ENCODE measurements at places on chromosomes 6 and 20.

GRCh38 chr6:154849475-154849874, 116.3 kb downstream of the SCAF8 start:
- no peak for DNase-seq

DNA sequence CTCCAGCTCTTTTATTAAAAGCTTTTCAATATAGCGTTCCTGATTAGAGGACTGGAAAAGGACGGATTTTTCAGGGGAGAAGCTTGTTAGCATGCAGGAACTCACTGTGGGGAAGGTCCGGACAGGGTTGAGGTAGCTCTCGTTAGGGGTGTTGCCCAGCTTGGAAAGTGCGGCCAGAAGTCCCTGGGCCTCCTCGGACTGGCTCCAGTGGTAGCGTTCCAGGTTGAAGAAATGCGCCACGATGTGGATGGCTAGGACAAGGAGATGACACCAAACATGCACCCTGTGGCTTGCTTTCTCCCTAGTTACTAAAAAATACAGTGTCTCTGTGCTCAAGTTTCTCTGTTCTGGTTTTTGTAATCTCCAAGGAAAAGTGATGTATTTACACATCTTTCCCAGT, 12.5 kb downstream of the NOX3 start:
- DNase-seq: no peak

GRCh38 chr6:153575528-153575927, 444.4 kb upstream of the RGS17 start:
- no peak for DNase-seq

- no peak for DNase-seq
Observed at GRCh38 chr6:75275067-75275466, 9.5 kb downstream of the TMEM30A start.

- no peak for DNase-seq
Observed at GRCh38 chr20:34525709-34526416, 9.6 kb downstream of the DYNLRB1 start.

DNA sequence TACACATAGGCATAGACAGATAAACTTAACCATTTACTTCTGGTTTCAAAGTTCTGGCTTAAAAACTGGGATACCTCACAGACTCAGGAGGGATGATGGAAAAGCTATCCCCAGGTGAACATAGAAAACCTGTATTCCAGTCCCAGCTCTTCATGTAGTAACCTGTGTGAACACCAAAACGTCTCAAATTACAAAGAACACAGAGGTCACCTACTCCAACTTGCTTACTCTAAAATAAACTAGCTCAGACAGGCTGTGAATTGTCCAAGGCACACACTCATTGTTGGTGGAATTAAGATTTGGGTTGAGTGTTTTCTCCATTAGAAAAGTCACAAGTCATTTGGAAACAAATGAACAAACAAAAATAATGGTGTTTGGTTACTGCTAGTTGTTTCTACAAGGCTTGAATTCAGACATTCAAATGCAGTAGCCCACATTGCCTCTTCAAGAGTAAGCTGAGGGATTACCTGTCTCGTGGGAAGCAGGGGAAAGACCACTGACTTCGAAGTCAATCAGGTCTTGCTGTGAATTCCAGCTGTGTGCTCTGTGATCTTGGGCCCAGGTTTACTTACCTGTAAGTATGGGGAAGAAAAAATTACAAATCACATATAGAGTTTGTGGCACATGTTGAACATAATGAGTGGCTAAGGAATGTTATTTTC, 48.2 kb upstream of the LRRC1 start:
- DNase-seq: no peak

DNA sequence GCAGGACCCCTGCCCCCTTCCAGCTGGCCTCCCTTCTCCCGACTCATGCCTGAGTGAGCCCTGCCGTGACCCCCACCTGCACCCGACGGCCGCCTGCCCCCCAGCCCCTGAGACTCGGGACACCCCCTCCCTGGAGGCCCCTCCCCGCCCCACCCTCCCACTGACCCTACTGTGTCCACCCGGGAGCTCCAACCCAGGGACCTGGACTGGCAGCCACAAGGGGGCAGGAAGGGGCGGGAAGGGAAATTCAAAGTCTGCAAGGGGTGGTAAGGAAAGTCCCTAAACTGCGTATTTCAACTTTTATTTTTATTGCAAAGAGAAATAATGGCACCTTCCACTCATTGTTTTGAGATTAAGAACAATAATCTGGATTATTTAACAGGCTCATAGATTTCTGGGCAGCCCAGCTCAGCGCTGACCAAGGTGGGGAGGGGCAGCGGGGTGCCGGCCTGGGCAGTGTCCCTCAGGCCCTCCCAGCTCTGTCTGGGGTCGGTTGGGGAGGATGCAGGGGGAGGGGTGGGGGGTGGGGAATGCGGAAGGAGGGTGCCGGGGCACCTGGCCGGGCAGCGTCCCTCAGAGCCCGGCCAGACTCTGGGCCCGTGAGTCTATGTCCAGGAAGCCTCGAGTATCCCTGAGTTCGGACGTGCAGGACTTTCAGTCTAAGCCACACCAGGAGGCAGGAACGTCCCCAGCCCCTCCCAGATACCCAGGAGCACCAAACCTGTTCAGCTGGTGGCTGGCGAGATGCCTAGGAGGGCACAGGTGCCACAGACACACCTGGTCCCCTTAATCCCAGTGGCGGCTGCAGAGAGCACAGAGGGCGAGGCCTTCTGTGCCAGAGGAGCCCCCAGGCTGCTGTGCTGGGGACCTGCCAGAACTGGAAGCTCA, 1.3 kb upstream of the PTK6 start:
- no peak for DNase-seq

DNA sequence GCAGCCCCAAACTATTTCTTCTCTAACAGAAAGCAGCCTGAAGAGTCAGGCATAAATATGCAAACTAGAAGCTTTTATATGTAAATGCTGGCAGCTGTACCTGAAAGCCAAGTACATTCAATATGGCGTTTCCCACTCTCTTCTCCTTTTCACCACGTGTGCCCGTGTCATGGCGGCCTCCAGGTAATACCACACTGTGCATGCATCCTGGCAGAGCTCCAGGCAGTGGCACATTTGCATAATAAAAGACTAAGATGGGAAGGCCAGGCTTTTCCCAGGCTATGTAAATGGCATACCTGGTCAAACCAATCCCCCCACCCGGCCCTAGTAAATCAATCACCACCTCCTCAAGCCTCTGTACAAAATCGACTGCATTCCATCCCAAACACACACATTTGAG, 120.6 kb downstream of the MMUT start:
- no peak for DNase-seq

DNA sequence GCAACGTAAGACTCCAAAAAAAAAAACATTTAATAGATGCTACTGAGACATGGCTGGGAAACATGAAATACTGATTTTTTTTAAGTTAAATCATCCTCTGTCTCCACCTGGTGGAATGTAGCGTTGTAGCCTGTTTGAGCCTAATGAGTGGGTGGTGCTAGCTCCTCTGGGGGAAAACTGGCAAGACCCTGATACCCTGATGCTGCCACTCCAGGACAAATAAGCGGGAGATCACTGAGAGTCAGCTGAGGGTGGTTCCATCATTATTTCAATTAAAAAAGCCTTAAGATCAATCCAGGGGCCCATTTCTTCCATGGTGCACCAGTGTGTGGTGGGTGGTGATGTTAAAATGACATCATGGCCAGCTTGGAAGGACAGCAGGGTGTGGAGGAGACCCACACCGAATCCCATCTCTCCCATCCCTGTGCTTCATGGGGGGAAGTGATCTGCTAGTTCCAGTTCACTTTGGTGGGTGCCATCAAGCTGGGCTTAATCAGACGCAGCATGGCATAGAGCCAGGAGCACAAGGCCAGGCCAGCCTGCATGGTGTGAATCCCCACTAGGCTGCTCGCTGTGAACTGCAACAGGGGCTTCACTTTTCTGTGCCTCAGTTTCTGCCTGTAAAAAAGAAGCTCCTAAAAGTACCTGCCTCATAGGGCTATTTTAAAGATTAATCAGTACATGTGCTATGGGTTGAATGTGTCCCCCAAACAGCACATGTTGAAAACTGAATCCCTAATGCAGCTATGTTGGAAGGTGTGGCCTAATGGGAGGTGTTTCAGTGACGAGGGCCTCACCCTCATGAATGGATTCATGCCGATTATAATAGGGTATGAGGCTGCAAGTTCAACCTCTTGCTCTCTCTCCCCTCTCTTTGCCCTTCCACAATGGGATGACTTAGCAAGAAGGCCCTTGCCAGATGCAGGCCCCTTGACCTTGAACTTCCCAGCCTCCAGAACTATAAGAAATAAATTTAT, 13.0 kb upstream of the MRPS10 start:
- DNase-seq: no peak

GRCh38 chr6:6220718-6221117, 99.7 kb downstream of the F13A1 start:
- no peak for DNase-seq

- no peak for DNase-seq
Observed at GRCh38 chr6:111605100-111605751, 452 bp downstream of the TRAF3IP2 start.

DNA sequence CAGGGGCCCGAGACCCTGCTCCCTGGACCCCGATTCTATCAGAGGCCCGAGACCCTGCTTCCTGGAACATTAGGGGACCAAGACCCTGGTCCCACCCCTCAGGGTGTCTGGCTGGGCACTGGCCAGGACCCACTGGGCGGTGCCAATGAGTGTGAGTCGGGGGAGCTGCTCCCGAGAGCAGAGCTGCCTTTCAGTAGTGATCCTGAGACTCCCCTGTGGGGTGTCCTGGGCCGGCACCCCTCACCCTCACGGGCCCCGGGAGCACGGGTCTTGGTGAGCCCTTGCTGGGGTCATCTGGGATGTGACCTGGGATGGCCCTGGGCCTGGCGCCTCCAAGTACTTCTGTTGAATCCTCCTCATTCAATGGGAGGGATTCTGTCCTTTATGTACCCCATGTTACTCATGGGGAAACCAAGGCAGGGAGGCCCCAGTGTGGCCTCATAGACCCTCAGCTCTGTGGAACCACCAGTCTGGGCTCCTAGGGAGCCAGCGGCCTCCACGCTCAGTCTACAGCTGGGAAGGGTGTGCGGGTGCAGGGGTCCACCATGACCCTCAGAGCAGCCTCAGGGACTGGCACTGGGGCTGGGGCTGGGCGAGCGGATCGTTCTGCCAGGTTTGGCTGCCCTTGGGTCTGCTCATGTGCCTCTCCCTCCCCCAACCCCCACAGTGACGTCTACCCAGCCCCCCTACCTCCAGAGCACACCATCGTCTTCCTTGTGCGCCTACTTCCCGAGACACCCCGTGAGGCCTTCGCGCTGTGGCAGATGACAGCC, 25.6 kb downstream of the COL20A1 start:
- DNase-seq: no peak

DNA sequence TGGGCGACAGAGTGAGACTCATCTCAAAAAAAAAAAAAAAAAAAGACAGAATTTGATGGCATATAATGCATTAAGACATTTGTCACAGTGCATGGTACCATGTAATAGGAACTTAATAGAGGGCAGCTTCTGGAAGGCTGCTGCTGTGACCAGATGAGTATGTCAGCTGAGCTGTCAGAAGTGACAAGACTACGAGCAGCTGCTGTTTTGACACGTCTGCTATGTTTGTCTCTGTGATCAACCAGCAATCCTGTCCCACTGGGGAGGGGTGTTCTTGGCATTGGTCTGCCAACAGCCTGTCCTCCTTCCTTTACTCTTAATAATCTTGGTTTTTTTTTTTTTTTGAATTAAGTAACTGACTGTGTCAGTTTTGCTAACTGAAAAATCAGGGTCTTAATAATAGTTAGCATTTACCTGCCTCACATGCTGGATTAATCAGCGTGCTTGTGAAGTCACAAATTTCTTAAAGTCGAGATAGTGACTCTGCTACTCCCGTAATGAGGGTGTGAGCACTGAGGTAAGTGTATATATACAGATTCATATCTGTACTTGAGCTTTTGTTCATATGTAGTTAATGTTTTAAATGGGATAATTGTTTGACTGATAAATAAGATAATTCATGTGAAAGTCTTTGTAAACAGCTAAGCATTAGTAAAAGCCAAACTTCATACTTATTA, 152.4 kb downstream of the BMP2 start:
- no peak for DNase-seq

DNA sequence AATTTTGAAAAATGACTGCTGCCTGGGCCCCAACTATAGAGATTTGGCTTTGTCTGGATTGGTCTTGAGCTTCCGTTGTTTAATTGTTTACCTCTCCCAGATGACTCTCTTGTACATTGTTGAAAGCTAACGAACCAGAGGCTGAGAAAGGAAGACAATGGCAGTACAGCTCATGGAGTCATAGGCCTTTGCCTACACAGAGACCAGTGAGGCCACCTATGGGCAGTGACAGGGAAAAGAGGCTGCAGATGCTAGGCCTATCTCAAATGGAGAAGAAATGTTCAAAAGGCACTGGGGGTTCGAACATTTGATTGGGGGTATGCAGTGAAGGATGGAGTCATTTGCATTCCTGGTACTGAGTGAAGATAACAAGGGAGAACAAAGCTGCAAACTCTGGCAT, 29.1 kb downstream of the OPN5 start:
- no peak for DNase-seq

DNA sequence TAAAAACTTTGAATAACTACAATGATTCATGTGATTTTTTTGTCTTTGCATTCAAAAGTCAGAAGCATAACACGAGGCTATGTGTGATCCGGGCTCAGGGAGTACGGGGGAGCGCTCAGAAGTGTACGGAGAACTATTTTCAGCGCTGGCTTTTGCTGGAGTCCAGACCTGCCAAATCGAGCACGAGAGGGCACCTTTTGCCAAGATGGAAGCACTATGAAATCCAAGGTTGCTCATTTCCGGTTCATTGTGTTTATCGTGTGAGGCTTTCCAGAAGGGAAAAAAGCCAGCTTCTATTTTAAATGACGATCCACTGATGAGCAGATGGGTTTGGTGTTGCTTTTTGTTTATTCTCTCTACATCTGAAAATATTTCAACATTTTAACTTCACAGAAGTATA, 11.3 kb downstream of the RAMACL start:
- no peak for DNase-seq

GRCh38 chr6:73328790-73329189, 25.3 kb downstream of the DPPA5 start:
- DNase-seq: no peak

- DNase-seq: no peak
Observed at GRCh38 chr6:130473886-130474285, 108.1 kb downstream of the TMEM200A start.

GRCh38 chr6:15474196-15474595, 188.6 kb downstream of the DTNBP1 start:
- no peak for DNase-seq

DNA sequence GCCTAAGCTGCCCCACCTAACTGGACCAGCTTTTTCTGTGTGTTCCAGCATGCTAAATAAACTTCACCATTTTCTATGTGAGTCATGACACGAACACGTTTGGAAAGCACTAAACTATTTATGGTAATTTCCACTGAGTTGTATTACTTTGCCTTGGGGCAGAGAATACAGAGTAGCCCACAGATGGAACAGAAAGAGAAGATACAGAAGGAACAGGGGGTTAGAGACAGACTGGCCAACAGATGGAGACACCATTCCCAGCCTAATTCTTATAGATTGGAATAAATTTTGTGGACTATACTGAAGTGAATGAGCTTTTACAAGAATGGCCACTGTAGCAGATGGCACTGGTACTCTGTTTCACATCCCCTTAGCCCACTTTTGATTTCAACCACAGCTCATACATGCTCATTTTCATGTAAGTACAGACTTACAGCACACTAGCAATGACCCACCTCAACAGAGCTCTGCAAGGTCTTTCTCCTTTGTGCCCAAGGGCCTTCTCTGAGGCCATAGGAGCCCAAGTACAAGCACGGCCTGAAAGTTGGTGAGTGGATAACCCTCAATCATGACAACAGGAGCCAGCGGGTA, 13.1 kb upstream of the NT5DC1 start:
- DNase-seq: no peak
